HepG2 (cell line): ENCODE measurements at places on chromosomes 11 and 22. TPM values are rescaled to one million over a fixed set of nuclear protein-coding genes. Genes with fewer than 3 reads are reported as not detected.
A peak's percentile ranks its signal among the peaks of the same experiment; 100 is the strongest.

The BRSK2 gene
- 0.74 and 2.3 TPM in 2 replicates for polyA plus RNA-seq

The DLG2 gene
- 0.34 and 0.46 TPM in 2 replicates for polyA plus RNA-seq

GRCh38 chr11:8022876-8023275 is 35.7 kb downstream of the EIF3F start:
- no peak for DNase-seq

GRCh38 chr22:24376586-24376985 is 50.8 kb upstream of the ADORA2A start:
- DNase-seq: no peak

DNA sequence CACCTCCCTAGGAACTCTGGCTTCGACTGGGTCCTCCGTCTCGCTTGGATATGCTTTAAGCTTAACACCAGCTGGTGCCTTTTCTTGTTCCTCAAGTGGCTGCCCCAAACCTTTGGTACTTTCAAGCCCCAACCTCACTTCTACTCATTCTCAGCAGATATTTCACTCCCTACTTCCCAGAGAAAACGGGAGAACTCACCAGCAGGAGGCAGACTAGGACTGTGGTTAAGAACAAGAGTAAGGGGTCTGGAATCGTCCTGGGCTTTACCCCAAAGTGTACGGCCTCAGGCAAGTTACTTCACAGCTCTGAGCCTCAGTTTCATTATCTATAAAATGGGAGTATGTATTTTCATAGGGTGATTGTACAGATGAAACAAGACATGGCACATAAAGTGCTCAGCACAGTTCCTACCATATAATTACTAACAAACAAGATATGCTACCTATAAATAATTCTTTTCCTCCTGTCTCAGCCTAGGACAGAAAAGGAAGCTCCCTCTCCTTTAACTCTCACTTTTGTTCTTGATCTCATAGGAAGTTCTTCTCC is 37.8 kb downstream of the PAMR1 start:
- peak; percentile 7 for DNase-seq

GRCh38 chr11:43905813-43906241 is 25.2 kb downstream of the ALKBH3 start:
- no peak for DNase-seq

The WNT11 gene
- polyA plus RNA-seq: 0.34 and 0.42 TPM in 2 replicates

The SAMM50 gene
- polyA plus RNA-seq: 26.2 and 34.7 TPM in 2 replicates

- no peak for DNase-seq
Observed at GRCh38 chr22:31269892-31270579, 22.3 kb downstream of the PIK3IP1 start.

GRCh38 chr22:40329466-40329865 is 16.8 kb upstream of the ADSL start:
- DNase-seq: no peak

DNA sequence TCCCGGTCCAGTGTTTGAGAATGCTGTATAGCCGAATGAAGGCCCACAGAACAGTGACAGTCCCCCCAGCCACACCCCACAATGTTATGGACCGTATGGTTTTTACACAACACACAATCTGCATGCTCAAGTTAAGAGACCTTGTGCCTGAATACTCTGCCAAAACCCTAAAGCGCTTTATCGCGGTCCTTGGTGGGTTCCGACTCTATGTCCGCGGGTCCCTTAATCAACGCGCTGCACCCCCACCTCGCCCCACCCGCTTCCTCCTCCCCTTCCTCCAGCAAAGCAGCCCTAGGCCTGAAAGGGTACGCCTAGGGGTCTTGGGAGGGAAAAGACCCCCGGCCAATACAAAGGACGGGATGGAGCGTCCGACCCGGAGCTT is 442 bp downstream of the COPB1 start:
- DNase-seq: peak; percentile 12

The TPBGL gene
- not detected in 2 replicates for polyA plus RNA-seq

The SLCO2B1 gene
- polyA plus RNA-seq: 19.8 and 29.6 TPM in 2 replicates

DNA sequence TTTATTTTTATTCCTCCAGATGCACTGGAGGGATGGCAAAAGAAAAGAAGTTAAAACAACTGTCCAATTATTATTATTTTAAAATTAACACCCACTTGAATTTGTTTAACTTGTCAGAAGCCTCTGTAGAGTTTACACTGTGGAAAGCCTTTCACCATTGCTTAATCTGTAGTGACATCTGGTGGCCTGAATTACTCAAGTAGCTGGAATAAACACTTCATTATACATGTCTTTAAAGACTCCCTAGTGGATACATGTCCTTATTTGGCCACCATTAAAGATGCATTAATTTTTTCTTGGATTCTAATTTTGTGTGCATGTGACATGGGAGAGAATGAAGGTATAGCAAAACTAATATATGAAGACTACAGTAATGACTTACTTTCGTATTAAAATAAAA is 1496.5 kb downstream of the FAM181B start:
- DNase-seq: peak; percentile 49

The ENTHD1 gene
- polyA plus RNA-seq: not detected in 2 replicates

DNA sequence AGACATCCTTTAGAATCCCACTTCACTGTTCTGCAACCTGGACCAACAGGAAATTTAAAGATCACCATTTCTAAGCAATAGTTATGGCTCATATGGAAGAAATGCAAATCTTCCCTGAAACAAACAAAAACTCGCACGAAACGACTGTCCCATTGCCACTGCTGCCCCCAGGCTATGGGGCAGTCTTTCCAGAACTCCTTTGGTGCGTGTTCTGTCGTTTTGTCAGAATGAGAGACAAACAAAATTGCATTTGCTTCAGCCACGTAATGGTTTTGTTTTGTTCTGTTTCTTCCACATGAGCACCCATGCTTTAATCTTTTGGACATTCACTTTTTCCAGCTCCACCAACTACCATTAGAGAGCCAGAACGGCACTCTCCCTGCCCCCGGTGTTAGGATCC is 10.8 kb upstream of the FBLN1 start:
- DNase-seq: no peak

DNA sequence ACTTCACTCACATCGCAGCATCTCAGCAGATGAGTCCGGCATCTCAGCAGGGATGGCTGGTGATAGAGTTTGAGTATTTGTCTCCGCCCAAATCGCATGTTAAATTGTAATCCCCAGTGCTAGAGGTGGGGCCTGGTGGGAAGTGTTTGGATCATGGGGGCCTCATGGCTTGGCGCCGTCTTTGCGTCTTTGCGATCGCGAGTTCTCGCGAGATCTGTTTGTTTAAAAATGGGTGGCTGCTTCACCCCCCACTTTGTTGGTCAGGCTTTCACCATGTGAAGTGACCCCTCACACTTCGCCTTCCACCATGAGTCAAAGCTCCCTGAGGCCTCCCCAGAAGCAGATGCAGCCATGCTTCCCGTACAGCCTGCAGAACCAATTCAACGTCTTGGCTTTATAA is 3.0 kb upstream of the RRP7A start:
- DNase-seq: no peak

- DNase-seq: no peak
Observed at GRCh38 chr11:107598225-107599139, 7.5 kb downstream of the ELMOD1 start.

DNA sequence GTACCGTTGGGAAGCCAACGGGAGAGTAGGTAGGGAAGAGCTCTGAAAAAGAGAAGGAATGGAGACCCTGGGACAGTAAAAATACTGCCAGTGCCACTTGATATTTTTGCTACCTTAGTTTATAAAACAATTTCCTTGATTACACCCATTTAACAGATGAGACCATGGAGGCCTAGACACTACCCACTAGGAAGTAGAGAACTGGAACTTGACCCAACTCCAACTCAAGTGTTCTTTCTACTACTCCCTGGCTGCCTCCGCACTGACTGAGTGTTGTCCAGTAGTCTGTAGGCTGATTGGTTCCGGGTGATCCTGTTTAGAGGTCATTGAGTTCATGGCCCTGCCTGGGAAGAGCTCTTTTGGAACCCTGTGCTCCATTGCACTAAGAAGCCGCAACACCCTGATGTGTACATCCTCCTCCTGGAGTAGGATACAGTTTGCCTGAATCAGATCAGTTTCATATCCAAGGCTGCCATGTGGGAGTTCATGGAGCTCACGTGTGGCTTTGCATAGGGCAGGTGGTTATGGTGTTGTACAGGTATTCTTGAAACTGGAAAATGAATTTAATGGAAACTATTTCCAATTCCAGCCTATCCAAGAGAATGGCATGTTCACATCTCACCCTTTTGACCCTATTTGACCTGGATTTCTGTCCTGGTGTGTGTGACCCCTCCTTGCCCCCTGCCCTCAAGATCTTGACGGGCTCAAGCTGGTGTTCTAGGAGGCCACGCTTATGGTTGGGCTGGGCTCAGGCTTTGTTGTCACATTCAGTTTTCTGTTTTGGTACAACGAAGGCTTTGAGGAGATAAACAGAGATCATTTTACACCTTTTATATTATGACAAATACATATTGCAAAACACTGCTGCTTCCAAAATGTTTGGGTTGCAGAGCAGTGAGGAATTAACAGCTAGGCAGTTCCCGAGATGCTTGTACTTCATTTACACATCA is 102.2 kb upstream of the NNMT start:
- DNase-seq: no peak

The PIH1D2 gene
- polyA plus RNA-seq: 0.49 and 0.61 TPM in 2 replicates

The SESN3 gene
- polyA plus RNA-seq: 0.26 and 0.53 TPM in 2 replicates

The UBQLNL gene
- polyA plus RNA-seq: 0.08 and 0.10 TPM in 2 replicates

DNA sequence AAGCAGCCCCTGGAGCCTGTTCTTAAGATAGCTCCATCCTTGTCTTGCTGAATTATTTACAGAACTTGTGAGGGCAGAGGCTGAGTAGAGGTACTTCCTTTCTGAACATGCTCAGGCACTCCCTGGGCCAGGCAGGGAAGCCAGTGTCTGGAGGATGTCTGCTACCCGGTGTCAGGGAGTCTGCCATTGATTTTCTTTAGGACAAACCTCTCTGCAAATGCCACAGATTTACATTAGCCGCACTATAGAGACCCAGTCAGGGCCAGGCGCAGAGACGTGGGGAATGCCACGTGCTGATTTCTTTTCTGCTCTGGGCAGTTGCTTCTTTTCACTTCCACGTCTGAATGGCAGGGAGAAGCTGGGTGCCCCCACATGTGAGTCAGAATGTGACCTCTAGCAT is 585.5 kb downstream of the NTM start:
- DNase-seq: no peak
